Pons (tissue), 1 donor: ENCODE measurements at places on chromosomes 12 and 14.

GRCh38 chr12:59724011-59724695 is 128.3 kb downstream of the SLC16A7 start:
- DNase-seq = no peak

GRCh38 chr12:99436584-99436983 is 211.0 kb upstream of the GARIN6 start:
- DNase-seq = no peak

DNA sequence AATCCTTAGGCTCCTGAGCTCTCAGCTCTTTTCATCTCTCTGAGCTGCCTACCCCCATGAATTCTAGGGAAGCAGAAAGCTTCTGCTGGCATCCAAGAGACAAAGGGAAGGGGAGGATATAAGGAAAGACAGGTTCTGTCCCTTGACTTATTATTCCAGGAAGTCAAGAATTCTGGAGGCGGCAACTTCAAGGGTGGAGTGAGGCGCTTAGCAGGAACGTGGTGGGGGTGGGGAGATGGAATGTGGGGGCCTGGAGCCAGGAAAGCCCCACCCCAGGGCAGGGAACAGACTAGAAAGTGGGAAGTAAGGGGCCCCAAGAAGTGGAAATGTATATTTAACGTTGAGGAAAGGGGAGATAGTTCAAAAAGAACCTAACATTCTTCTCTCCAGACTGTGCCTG is 1.4 kb downstream of the CALCOCO1 start:
- DNase-seq = no peak

- no peak for DNase-seq
Measured at GRCh38 chr12:11592484-11592883, 57.0 kb upstream of the ETV6 start.

DNA sequence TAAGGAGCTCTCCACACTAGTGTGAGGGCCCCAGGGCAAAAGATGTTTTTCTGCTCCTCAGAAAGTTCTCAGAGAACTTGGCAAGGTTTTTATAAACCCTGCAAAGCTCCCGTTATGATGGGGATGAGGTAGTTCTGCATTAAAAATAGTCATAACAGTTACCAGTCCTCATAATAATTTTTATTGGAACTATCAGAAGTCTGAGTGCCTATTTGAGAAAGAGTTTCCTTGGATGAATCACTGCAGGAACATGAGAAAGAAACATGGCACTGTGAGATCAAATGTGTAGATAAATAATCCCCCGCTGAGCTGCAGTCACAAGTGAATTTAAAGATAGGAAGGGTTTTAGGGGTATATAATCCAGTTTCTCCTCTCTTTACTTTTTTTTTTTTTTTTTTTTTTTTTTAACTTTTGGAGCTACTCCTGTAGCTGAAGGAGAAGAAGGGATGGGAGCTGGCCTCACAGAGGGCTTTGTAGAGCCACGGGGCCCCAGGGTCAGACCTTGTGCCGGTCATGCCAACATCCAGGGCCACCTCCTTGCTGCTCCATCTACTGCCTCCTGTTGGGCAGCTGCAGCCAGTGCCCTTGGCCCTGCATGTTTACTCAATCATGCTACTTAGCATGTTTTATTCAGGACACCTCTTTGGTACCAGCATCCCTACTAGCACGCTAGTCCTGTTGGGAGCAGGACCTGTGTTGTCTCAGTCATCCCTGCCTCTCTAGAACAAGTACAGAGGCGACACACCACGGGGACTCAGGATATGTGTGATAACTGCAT is 39.5 kb downstream of the EVL start:
- DNase-seq = no peak

GRCh38 chr12:108133482-108133881 is 4.4 kb downstream of the WSCD2 start:
- no peak for DNase-seq

- no peak for DNase-seq
Measured at GRCh38 chr12:12488823-12489550, 73.7 kb downstream of the DUSP16 start.

- no peak for DNase-seq
Measured at GRCh38 chr12:67034110-67034879, 234.9 kb upstream of the CAND1 start.

- DNase-seq = no peak
Measured at GRCh38 chr14:82134411-82134810, 600.8 kb upstream of the SEL1L start.

GRCh38 chr12:23197266-23197665 is 572.3 kb downstream of the ETNK1 start:
- DNase-seq = no peak

GRCh38 chr12:95626854-95627253 is 75.6 kb upstream of the USP44 start:
- no peak for DNase-seq
